ENCODE measurements at places on chromosomes 3 and 15.

DNA sequence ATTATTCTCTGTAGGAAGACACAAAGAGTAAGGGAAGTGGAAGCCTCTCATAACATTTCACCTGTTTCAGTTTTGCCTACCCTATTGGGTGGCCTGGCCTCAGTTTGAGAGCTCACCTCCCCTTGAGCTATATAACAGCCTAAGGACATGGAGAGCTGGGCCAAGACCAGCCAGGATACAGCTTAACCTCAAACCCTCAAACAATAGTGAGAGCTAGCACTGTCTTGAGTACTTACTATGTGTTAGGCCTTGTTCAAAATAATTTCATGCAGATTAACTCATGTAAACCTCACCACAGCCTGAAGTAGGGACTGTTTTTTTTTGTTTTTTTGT lies 15.0 kb upstream of the TBL1XR1 start:
- peaks cover 3% of the 10 kb centered on the region for H3K4me1 ChIP-seq
- no peaks in the 10 kb centered on the region for H3K36me3 ChIP-seq
- no peak for DNase-seq
- no peaks in the 10 kb centered on the region for H3K27me3 ChIP-seq
- H3K4me3 ChIP-seq = no peak overlapping the region

DNA sequence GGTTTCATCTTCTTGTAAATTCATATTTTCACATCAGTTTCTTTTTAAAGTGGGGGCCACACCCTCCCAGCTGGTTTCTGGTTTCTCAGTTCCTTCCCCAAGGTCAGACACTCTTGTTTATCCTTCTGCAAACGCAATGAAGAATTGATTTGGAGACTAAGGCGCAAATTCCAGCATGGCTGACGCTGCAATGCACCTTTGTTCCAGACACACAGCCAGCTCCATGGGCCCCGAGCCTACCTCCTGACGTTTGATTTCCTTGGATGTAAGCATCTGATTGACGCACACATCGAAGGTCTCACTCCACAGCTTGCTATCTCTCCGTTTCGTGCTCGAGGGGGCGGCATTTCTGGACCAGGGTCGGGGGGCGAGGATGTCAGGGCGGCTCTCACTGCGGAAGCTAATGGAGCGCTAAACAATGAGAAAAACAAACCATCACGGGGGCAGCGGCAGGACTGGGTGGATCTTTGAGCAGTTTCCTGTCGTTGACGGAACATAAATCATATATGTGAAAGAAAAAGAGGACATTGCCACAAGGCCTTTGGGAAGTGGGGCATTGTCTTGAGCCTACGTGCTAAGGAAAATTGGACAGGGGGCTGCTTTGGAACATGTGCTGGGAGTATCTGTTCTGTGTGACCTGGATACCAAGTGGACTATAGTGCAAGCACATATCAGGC lies 46.9 kb downstream of the ARHGEF3 start:
- peak overlapping the region; percentile 90 for H3K4me3 ChIP-seq
- DNase-seq = peak; percentile 21
- H3K4me1 ChIP-seq = peaks cover 49% of the 10 kb centered on the region
- no peaks in the 10 kb centered on the region for H3K27me3 ChIP-seq
- peaks cover 28% of the 10 kb centered on the region for H3K36me3 ChIP-seq

GRCh38 chr15:64251658-64252057 lies 88.8 kb upstream of the PPIB start:
- H3K36me3 ChIP-seq = peaks cover 28% of the 10 kb centered on the region
- no peaks in the 10 kb centered on the region for H3K27me3 ChIP-seq
- DNase-seq = no peak
- H3K27ac ChIP-seq = no peak overlapping the region
- no peak overlapping the region for H3K4me3 ChIP-seq

DNA sequence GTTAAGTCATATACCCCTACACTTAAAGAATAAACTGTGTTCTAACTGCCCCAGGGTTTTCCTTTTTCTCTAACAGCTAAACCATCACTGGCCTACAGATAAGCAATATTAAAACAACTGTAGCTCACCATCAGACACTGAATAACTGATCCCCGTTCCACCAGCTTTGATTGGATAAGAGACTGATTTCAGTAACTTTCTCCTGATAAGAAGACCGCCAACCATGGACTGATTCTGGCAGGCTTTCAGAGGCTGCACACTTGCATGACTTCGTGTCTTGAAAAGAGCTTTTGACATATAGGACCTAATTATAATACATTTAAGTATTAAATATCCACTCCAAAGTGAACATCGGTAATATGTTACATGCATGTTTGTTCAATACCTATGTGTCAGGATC lies 15.3 kb upstream of the CEP97 start:
- no peak overlapping the region for H3K4me3 ChIP-seq
- H3K27me3 ChIP-seq = no peaks in the 10 kb centered on the region
- H3K27ac ChIP-seq = no peak overlapping the region
- no peaks in the 10 kb centered on the region for H3K4me1 ChIP-seq
- H3K36me3 ChIP-seq = no peaks in the 10 kb centered on the region
- no peak for DNase-seq

DNA sequence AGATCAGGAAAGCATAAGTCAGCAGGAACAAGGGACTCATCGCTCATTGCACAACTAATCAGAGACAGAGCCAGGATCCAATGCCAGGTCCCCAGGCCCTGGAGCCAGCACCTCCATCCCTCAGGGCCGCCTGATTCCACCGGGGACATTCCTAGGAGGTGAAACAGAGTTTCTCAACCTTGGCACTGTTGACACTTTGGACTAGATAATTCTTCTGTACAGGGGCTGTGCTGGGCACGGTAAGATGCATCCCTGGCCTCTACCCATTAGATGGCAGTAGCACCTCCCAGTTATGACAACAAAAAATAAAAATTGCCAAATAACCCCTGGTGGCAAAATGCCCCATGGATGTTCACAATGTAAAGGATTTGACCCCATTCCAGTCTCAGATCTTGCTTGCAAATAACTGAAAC lies 127.7 kb downstream of the MTHFS start:
- H3K4me1 ChIP-seq = no peaks in the 10 kb centered on the region
- no peak overlapping the region for H3K27ac ChIP-seq
- H3K4me3 ChIP-seq = no peak overlapping the region
- peaks cover 32% of the 10 kb centered on the region for H3K27me3 ChIP-seq

- DNase-seq = no peak
- H3K27ac ChIP-seq = no peak overlapping the region
- no peak overlapping the region for H3K4me3 ChIP-seq
- no peaks in the 10 kb centered on the region for H3K27me3 ChIP-seq
- H3K36me3 ChIP-seq = no peaks in the 10 kb centered on the region
- H3K4me1 ChIP-seq = no peaks in the 10 kb centered on the region
Observed at GRCh38 chr3:96863129-96863740, 48.8 kb downstream of the EPHA6 start.

DNA sequence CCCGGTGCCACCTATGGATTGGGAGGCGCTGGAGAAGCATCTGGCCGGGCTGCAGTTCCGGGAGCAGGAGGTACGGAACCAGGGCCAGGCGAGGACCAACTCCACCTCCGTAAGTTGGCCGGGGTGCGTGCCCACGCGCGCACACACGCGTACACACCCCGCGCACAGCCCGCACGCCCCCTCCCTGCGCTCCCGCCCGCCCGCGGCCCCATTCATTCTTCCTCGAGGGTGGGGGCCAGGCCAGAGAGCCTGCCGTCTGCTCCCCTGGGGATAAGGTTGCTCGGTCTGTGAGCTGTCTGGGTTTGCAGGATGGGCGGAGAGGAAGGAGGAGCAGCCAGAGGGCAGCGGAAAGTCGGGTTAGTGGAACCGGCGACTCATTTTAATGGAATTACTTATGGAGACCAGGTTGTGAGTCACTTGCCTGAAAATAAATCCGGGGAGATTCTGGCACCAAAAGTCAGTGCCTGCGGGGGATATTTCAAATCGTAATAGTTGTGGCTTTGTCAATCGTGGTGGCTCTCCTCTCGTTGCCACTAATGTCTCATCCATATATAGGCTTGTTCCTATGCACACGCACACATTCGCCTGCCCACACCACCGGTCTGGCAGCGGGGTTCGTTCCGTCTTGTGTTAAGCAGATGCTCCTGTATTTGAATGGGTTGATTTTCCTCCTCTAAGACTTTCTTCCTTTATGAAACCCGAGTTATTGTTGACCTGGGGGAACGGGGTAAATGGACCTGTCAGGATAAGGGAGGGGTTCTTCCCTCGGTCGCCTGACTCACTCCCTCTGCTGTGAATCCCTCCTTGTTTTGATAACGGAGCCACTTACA lies 223.4 kb upstream of the IL12A start:
- H3K4me3 ChIP-seq = peak overlapping the region; percentile 94
- H3K4me1 ChIP-seq = peaks cover 25% of the 10 kb centered on the region
- DNase-seq = no peak
- H3K36me3 ChIP-seq = no peaks in the 10 kb centered on the region
- H3K27ac ChIP-seq = peak overlapping the region; percentile 39

- H3K4me3 ChIP-seq = peak overlapping the region; percentile 100
- peak overlapping the region; percentile 100 for H3K27ac ChIP-seq
- peaks cover 28% of the 10 kb centered on the region for H3K36me3 ChIP-seq
- no peaks in the 10 kb centered on the region for H3K27me3 ChIP-seq
- H3K4me1 ChIP-seq = peaks cover 33% of the 10 kb centered on the region
Observed at GRCh38 chr3:150763841-150764483, 993 bp upstream of the SIAH2 start.

GRCh38 chr15:56794165-56794552 lies 60.9 kb upstream of the ZNF280D start:
- peaks cover 2% of the 10 kb centered on the region for H3K36me3 ChIP-seq
- no peak for DNase-seq
- no peaks in the 10 kb centered on the region for H3K4me1 ChIP-seq
- no peak overlapping the region for H3K27ac ChIP-seq

DNA sequence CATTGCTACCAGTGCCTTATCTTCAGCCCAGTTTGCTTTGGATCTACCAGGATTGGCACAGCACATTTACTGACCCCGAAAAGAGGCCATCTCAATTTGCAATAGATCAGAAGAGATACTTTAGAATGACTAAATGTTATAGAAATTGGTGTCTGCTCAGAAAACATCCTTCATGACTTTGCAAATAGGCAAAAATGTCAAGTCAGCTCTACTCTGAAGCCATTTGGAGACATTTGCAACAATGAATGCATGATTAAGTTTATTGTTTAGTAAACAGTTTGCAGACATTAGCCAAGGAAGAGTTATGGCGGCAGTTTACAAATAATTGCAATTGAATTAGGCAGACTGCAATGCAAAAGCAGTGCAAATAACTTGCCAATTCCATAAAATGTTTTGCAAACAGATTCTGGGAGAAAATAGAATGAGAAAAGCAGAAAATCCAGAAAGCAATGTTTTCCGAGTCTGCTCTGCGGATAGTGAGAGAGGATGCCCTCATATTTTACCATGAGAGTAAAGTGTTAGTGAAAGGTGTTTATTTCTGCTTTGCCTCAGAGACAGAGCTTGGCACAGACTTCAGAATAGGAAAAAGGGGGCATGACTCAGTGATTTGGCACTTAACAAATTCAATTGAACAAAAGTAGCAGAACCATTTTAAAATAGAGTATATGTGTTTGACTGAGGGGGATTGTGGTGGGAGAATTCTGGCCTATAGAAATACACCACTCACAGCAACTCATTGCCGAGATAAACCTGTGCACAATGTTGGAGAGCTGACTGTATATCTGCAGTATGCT lies 334.9 kb upstream of the NR2F2 start:
- H3K27ac ChIP-seq = no peak overlapping the region
- no peaks in the 10 kb centered on the region for H3K4me1 ChIP-seq
- no peaks in the 10 kb centered on the region for H3K36me3 ChIP-seq

DNA sequence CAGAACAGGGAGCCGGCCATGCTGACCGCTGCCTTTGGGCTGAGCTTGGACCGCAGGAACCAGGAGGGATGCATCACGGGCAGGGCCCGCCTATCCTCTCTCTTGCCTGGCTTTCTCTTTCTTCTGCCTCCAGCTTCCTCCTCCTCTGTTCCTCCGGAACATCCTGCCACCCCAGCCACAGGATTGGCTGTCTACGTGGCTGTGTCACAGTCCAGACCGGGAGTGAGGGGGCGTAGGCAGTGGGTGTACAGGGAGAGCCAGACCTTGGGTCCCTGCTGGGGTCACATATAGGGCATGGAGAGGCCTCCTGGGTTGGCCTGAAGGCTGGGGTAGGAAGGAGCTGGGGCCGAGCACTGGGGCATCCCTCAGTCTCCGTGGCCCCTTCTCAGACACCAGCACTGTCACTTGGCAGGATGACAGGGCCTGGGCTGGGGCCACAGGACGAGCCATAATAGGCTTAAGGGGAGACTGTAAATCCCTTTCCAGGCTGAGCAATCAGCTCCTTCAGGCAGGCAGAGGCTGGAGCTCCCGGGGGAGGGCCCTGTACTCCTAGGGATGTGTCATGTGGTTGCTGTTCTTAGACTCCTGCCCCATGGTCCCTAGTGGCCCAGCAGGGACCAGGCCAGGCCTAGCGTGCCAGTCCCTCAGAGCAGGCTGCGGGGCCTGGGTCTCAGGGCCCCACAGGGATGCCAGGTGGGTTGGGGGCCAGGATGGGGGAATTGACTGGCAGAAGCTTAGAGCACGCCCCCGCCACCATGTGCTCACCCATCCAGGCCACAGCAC lies 25.4 kb downstream of the LINGO1 start:
- peaks cover 21% of the 10 kb centered on the region for H3K27me3 ChIP-seq
- no peak overlapping the region for H3K27ac ChIP-seq
- DNase-seq = no peak
- no peak overlapping the region for H3K4me3 ChIP-seq
- H3K4me1 ChIP-seq = peaks cover 8% of the 10 kb centered on the region
- H3K36me3 ChIP-seq = no peaks in the 10 kb centered on the region

GRCh38 chr3:17412950-17413530 lies 329.4 kb downstream of the TBC1D5 start:
- no peaks in the 10 kb centered on the region for H3K27me3 ChIP-seq
- H3K36me3 ChIP-seq = peaks cover 8% of the 10 kb centered on the region
- no peak for DNase-seq
- no peak overlapping the region for H3K27ac ChIP-seq
- no peaks in the 10 kb centered on the region for H3K4me1 ChIP-seq
- H3K4me3 ChIP-seq = no peak overlapping the region

GRCh38 chr3:188270423-188270972 lies 116.5 kb downstream of the LPP start:
- DNase-seq = peak; percentile 41
- peak overlapping the region; percentile 85 for H3K27ac ChIP-seq
- peak overlapping the region; percentile 21 for H3K4me3 ChIP-seq
- H3K27me3 ChIP-seq = no peaks in the 10 kb centered on the region
- peaks cover 47% of the 10 kb centered on the region for H3K4me1 ChIP-seq

GRCh38 chr3:164476631-164477030 lies 601.7 kb downstream of the SI start:
- no peaks in the 10 kb centered on the region for H3K4me1 ChIP-seq
- no peak overlapping the region for H3K27ac ChIP-seq
- H3K36me3 ChIP-seq = no peaks in the 10 kb centered on the region
- no peak for DNase-seq
- H3K27me3 ChIP-seq = no peaks in the 10 kb centered on the region
- no peak overlapping the region for H3K4me3 ChIP-seq

- no peaks in the 10 kb centered on the region for H3K27me3 ChIP-seq
- H3K36me3 ChIP-seq = no peaks in the 10 kb centered on the region
- no peak overlapping the region for H3K27ac ChIP-seq
- no peaks in the 10 kb centered on the region for H3K4me1 ChIP-seq
Observed at GRCh38 chr3:157573780-157574378, 70.7 kb upstream of the VEPH1 start.

Measured in stimulated activated naive B cell treated with anti-CD40 and anti-IgM and Interleukin-4, amounts not matched to agents 10 μg/mL and 1 μg/mL and 100 μg/mL, for 72 hours (primary cell).